ENCODE measurements at places on chromosomes 16 and 17. TPM values are rescaled to one million over a fixed set of nuclear protein-coding genes. Genes with fewer than 3 reads are reported as not detected.

- H3K27me3 ChIP-seq: no peaks in the 10 kb centered on the region
- no peak for DNase-seq
- H3K4me1 ChIP-seq: peaks cover 10% of the 10 kb centered on the region
- peaks cover 4% of the 10 kb centered on the region for H3K36me3 ChIP-seq
Observed at GRCh38 chr16:72066747-72067146, 3.7 kb downstream of the HPR start.

The CCL3 gene
- polyA plus RNA-seq: 10.6 TPM

GRCh38 chr17:17752089-17752820 lies 71.0 kb downstream of the RAI1 start:
- peak; percentile 73 for DNase-seq
- no peaks in the 10 kb centered on the region for H3K36me3 ChIP-seq
- peak overlapping the region; percentile 48 for H3K4me3 ChIP-seq
- H3K27ac ChIP-seq: peak overlapping the region; percentile 78
- no peaks in the 10 kb centered on the region for H3K27me3 ChIP-seq

The GSE1 gene
- 108 TPM for polyA plus RNA-seq

The KCNJ18 gene
- not detected for polyA plus RNA-seq

- DNase-seq: no peak
- no peak overlapping the region for H3K27ac ChIP-seq
- H3K4me3 ChIP-seq: no peak overlapping the region
- peaks cover 63% of the 10 kb centered on the region for H3K36me3 ChIP-seq
- H3K4me1 ChIP-seq: no peaks in the 10 kb centered on the region
- no peaks in the 10 kb centered on the region for H3K27me3 ChIP-seq
Observed at GRCh38 chr16:10911267-10911666, 31.0 kb downstream of the DEXI start.

GRCh38 chr17:80594431-80595269 lies 50.0 kb downstream of the RPTOR start:
- no peak overlapping the region for H3K27ac ChIP-seq
- no peak for DNase-seq
- no peaks in the 10 kb centered on the region for H3K36me3 ChIP-seq
- H3K4me1 ChIP-seq: peaks cover 8% of the 10 kb centered on the region
- no peaks in the 10 kb centered on the region for H3K27me3 ChIP-seq

DNA sequence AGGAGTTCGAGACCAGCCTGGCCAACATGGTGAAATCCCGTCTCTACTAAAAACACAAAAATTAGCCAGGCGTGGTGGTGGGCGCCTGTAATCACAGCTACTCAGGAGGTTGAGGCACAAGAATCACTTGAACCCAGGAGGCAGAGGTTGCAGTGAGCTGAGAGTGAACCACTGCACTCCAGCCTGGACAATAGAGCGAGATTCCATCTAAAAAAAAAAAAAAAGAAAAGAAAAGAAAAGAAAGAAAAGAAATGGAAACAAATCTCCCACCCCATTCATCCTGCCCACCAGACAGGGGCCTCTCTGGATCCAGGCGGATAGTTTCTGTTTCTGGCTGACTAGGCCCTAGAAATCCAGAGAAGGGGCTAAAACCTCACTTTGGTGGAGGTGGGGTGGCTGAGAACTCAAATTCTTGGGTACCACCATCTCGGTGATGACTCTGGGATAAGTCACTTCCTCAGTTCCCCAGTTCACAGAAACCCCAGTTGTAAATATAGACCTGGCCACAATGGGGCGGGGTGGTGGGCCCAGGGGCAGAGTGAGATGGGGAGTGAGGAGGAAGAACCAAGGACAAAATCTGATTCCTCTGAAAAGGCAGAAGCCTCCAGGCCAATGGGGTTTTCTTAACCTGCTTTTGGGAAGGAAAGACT lies 22.2 kb downstream of the SOCS1 start:
- no peaks in the 10 kb centered on the region for H3K36me3 ChIP-seq
- H3K4me3 ChIP-seq: no peak overlapping the region
- H3K27ac ChIP-seq: no peak overlapping the region
- H3K27me3 ChIP-seq: no peaks in the 10 kb centered on the region
- no peaks in the 10 kb centered on the region for H3K4me1 ChIP-seq

The TMEM114 gene
- polyA plus RNA-seq: not detected

DNA sequence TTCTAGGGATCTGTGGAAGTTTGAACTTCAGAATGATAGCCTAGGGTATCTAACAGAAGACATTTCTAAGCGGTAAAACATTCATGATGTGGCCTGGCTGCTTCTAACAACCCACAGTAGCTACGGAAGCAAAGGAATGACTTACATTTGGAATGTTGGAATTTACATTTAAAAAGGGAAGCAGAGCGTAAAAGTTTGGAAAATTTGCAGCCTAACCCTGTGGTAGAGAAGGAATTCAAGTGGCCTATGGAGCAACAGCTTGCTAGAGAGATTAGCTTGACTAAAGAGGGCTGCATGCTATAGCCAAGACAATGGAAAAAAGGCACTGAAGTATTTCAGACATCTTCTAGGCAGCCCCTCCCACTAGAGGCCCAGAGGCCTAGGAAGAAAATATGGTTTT lies 50.1 kb downstream of the HNF1B start:
- no peak overlapping the region for H3K27ac ChIP-seq
- no peaks in the 10 kb centered on the region for H3K36me3 ChIP-seq
- no peaks in the 10 kb centered on the region for H3K27me3 ChIP-seq
- H3K4me1 ChIP-seq: no peaks in the 10 kb centered on the region
- no peak overlapping the region for H3K4me3 ChIP-seq
- DNase-seq: no peak

The TLCD3B gene
- polyA plus RNA-seq: 1.1 TPM

GRCh38 chr16:84606081-84606875 lies 11.6 kb downstream of the COTL1 start:
- H3K27me3 ChIP-seq: no peaks in the 10 kb centered on the region
- H3K4me3 ChIP-seq: no peak overlapping the region
- H3K27ac ChIP-seq: peak overlapping the region; percentile 88

- no peak overlapping the region for H3K4me3 ChIP-seq
- no peak for DNase-seq
- no peaks in the 10 kb centered on the region for H3K27me3 ChIP-seq
- no peaks in the 10 kb centered on the region for H3K4me1 ChIP-seq
- H3K27ac ChIP-seq: no peak overlapping the region
Observed at GRCh38 chr16:85663891-85664321, 24.8 kb downstream of the GINS2 start.

The ZNF469 gene
- 2.1 TPM for polyA plus RNA-seq

DNA sequence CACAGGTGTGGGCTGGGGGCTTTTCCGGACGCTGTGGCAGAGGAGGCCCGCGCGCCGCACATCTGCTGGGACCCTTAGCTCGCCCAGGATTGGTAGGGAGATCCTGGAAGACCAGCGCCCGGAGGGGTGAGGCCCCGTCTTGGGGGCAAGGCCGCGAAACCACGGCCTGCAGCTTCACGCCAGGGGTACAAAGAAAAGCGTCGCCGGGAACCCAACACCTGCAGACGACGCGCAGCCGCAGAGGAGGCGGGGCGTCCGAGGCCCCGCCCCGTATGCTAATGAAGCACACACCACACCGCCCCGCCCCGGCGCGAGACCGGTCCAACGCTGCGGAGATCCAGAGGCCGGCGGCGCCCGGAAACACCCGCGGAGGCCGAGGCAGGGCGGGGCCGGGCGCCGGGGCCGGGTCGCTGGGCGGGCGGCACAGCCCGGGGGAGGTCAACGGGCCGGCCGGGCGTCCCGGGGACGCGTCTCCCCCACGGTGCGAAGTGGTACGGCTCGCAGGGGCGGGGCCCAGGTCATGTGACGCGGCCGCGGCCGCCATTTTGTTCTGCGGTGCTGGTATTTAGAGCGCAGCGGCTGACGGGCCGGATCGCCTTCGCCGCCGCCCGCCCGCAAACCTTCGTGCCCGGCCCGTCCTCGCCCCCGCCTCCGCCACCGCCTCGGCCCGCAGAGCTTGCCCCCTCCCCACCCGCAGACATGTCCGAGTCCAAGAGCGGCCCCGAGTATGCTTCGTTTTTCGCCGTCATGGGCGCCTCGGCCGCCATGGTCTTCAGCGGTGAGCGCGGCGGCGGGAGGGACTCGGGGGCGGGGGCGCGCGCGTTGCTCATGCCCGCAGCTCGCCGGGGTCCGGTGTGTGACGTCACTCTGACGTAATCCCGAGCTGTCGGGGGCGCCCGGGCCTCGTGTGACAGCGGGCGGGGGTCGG lies at the start of gene ATP6V0C:
Gene ATP6V0C (plus strand): TSS at position 548 of the 928 bp plus-strand sequence. CDS start 152 bp downstream, at position 700.
- no peaks in the 10 kb centered on the region for H3K27me3 ChIP-seq
- H3K27ac ChIP-seq: peak within 1 kb of the TSS; percentile 99
- H3K36me3 ChIP-seq: peaks cover 10% of the 10 kb centered on the region

DNA sequence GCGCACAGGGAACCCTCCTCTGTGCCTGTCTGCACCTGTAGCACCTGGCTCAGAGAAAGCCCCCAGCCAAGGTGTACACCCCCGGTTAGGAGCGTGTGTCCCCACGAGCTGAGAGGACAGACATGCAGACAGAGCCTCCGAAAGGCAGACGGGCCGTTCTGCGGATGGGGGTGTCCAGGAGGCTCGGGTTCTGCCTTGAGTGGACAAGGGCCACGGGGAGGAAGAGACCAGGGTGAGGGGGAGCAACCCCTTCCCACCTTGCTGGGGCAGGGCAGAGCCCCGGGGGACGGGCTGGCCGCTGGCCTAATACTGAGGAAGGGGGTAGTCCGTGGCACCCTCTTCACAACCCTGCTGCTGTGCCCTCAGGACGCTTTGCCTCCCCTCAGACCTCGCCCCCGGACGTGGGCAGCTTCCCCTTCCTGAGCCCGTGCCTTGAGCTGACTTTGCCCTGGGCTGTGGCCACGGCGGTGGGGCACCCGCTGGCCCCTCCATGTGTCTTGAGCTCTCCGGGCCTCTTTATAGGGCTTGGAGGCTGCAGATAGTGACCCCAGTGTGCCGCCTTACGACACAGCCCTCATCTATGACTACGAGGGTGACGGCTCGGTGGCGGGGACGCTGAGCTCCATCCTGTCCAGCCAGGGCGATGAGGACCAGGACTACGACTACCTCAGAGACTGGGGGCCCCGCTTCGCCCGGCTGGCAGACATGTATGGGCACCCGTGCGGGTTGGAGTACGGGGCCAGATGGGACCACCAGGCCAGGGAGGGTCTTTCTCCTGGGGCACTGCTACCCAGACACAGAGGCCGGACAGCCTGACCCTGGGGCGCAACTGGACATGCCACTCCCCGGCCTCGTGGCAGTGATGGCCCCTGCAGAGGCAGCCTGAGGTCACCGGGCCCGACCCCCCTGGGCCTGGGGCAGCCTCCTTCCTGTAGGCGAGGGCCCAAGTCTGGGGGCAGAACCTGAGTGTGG lies 5.7 kb downstream of the SLC22A31 start:
- no peak overlapping the region for H3K4me3 ChIP-seq
- no peak for DNase-seq
- H3K36me3 ChIP-seq: peaks cover 13% of the 10 kb centered on the region
- peaks cover 5% of the 10 kb centered on the region for H3K27me3 ChIP-seq
- H3K4me1 ChIP-seq: peaks cover 15% of the 10 kb centered on the region

GRCh38 chr17:50866950-50867362 lies 802 bp upstream of the TOB1 start:
- H3K36me3 ChIP-seq: no peaks in the 10 kb centered on the region
- peak overlapping the region; percentile 88 for H3K4me3 ChIP-seq
- peaks cover 45% of the 10 kb centered on the region for H3K4me1 ChIP-seq
- no peak for DNase-seq
- H3K27ac ChIP-seq: peak overlapping the region; percentile 100

- H3K36me3 ChIP-seq: no peaks in the 10 kb centered on the region
- no peaks in the 10 kb centered on the region for H3K27me3 ChIP-seq
- no peaks in the 10 kb centered on the region for H3K4me1 ChIP-seq
- no peak for DNase-seq
- no peak overlapping the region for H3K27ac ChIP-seq
Observed at GRCh38 chr16:72404299-72404698, 232.3 kb upstream of the PMFBP1 start.

The FZD2 gene
- 30.4 TPM for polyA plus RNA-seq

The PIMREG gene
- polyA plus RNA-seq: 21.9 TPM

- DNase-seq: no peak
- no peak overlapping the region for H3K4me3 ChIP-seq
- H3K36me3 ChIP-seq: no peaks in the 10 kb centered on the region
Observed at GRCh38 chr16:2782583-2783351, 4.6 kb downstream of the PRSS33 start.

DNA sequence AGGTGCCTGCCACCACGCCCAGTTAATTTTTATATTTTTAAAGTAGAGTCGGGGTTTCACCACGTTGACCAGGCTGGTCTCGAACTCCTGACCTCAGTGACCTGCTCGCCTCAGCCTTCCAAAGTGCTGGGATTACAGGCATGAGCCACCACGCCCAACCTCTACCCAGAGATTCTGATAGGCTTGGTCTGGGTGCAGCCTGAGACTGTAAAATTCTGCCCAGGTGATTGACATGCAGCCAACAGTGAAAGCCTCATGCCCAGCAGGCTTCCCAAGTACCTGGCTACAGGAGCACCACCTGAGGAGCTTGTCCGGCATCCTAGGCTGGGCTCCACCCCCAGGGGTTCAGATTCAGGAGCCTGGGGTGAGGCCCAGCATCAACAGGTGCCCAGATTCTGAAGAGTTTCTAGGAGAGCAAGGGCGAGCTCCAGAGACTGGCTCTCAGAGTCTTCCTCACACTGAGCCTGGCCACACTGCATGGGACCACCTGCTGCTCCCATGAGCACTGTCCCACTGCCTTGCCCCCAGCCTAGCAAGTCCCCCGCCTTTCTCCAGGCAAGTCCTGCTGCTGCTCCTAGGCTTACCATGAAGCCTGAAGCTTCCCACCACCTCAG lies 16.6 kb downstream of the ZNF385C start:
- H3K27me3 ChIP-seq: no peaks in the 10 kb centered on the region
- DNase-seq: no peak
- H3K36me3 ChIP-seq: no peaks in the 10 kb centered on the region
- no peak overlapping the region for H3K4me3 ChIP-seq

DNA sequence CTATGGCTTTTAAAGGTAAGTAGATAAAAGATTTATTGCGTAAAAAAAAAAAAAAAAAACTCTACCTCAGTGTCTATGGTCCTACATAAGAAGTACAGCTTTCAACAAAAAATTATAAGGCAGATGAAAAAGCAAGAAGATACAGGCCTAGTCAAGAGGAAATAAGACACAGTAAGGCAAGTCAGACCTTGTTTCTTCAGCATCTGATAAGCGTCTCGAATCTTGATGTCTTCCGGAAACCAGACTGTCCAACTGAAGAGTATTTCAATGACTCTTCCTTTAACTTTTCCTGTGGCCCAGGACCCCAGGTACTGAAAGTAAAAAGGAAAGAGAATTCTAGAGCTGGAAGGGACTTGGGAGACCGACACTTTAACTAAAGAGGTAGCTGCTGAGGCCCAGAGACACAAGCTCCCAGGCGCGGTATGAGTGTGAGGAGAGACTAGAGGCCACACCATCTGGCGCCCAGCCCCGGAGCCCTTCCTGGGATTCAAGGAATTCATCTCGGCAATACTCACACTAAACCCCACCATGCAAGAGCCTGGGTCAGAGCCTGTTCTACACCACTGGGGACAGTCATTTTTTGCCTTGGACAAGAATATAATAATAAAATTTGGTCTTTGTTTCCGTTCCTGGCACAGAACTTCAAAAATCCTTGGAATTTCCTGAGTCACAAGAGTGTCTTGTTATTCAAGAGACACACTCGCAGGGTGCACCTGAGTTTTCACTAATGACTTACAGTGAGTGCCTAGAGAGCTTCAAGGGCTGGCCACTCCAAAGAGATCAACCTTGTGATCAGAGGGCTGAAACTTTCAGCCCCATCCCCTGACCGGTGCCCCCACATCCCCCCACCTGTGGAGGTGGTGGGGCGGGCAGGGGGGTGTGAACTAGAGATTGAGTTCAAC lies 18.6 kb downstream of the GGA2 start:
- DNase-seq: no peak
- H3K27me3 ChIP-seq: no peaks in the 10 kb centered on the region
- H3K36me3 ChIP-seq: peaks cover 92% of the 10 kb centered on the region
- no peak overlapping the region for H3K4me3 ChIP-seq

GRCh38 chr16:86559802-86560305 lies 4.8 kb upstream of the MTHFSD start:
- no peak for DNase-seq
- peaks cover 84% of the 10 kb centered on the region for H3K27me3 ChIP-seq
- no peak overlapping the region for H3K27ac ChIP-seq
- no peak overlapping the region for H3K4me3 ChIP-seq
